Neural crest cell (in vitro differentiated cells): ENCODE measurements at places on chromosomes 7 and 10. TPM values are rescaled to one million over a fixed set of nuclear protein-coding genes. Genes with fewer than 3 reads are reported as not detected.

DNA sequence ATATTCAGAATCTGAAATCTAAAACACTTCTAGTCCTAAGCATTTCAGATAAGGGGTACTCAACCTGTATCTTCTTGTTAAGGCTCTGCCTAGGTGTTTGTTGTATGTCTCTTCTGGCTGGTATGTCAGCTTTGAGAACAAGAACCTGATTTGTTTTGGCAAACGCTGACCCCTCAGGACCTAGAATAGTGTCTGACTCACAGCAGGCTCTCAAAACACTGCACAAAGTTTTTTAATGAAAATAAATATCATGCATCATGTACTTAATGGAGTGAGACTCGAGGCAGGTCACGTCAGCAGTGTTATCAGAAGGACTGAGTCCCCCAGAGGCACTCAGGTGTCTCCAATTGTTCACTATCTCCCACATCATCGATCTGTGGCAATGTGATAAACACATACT, 99.1 kb downstream of the GLI3 start:
- peaks cover 15% of the 10 kb centered on the region for H3K36me3 ChIP-seq
- peaks cover 75% of the 10 kb centered on the region for H3K4me1 ChIP-seq
- no peak overlapping the region for H3K27ac ChIP-seq
- H3K4me3 ChIP-seq = no peak overlapping the region
- no peaks in the 10 kb centered on the region for H3K27me3 ChIP-seq

DNA sequence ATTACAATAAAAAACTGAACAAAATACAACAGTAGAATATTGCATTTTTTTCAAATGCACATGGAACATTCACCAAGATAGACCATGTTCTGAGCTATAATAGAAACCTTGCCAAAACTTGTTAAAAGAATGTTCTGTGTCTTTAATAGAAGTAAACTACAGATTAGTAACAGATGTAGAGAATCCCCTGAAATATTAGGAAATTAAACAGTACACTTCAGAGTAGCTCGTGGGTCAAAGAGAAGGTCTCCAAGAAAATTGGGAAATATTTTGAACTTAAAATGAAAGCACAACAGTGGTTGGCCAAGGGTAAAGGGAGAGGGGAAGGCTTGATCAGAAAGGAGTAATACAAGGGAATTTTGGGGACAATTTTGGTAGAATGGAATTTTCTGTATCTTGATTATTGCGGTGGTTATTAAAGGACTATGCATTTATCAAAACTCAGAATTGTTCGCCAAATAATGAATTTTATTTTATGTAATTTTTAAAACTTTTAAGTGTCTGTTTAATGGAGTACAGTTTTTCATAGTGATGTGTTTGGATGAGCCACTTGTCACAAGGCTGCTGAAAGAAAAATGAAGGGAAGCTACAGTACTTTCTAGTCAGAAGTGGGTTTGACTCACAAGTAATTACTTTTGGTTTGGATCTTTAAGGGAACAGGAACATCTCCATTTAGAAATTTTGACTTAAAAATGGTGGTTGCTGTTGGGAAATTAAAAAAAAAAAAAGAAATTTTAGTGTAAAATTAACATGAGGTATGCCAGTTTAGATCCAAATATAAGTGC, 10.2 kb downstream of the PLEKHA8 start:
- no peak overlapping the region for H3K4me3 ChIP-seq
- H3K27me3 ChIP-seq = no peaks in the 10 kb centered on the region
- no peak for DNase-seq
- peaks cover 18% of the 10 kb centered on the region for H3K4me1 ChIP-seq
- H3K27ac ChIP-seq = no peak overlapping the region

DNA sequence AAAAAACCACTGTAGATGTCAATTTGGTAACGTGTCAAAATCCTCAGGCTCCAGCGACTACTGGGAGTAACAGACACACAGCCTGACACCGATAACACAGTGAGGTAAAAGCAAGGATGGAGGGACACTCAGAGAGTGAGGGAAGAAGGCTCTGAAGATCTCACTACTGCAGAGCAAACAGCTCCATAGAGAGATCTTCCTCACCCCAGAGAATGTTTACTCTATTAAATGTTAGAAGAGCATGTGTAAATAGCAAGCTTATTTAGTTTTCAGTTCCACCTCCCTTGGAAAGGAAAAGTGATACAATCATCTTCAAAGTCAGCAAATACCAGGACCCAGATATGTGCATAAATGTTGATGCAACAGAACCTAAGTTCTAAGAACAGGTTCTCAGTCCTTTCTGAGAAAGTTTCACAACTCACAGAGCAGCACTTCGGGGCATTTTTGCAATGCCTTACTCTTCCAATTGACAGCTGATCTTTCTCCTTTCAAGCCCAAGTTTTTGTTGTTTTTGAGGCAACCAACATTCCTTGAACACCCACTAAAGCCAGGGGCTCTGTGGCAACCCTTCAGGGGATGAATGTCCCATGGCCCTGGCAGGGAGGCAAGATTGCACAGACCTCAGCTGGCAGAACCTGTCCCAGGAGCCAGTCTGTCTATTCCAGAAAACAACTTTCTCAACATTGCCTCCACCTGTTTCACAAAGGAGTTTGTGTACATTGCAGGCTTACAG, 177.4 kb downstream of the SFMBT2 start:
- H3K36me3 ChIP-seq = peaks cover 18% of the 10 kb centered on the region
- no peak overlapping the region for H3K4me3 ChIP-seq
- no peak for DNase-seq
- peaks cover 23% of the 10 kb centered on the region for H3K4me1 ChIP-seq
- H3K27ac ChIP-seq = no peak overlapping the region

DNA sequence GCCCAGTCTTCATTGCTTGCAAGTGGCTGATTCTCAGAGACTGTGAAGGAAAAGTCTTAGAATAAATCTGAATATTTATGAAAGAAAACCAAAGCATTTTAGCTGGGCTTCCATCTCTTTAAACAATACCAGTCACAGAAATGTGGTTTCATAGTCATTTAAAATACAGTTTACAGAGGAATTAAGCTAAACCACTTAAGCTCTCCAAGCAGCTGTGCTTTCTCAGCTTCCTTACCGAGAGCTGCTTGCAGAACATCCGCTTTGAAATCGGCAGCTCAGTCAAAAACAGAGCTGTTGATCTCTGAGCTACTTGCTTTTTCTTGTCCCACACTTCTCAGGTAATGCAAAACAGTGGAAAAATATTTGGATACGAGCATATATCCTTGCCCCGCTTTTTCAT, 134.5 kb downstream of the DYNC1I1 start:
- no peaks in the 10 kb centered on the region for H3K36me3 ChIP-seq
- DNase-seq = no peak
- H3K27ac ChIP-seq = no peak overlapping the region
- peaks cover 9% of the 10 kb centered on the region for H3K4me1 ChIP-seq

GRCh38 chr10:77669892-77670291, 32.3 kb upstream of the KCNMA1 start:
- no peaks in the 10 kb centered on the region for H3K36me3 ChIP-seq
- no peak overlapping the region for H3K27ac ChIP-seq
- no peak for DNase-seq
- no peak overlapping the region for H3K4me3 ChIP-seq
- H3K27me3 ChIP-seq = peaks cover 18% of the 10 kb centered on the region

DNA sequence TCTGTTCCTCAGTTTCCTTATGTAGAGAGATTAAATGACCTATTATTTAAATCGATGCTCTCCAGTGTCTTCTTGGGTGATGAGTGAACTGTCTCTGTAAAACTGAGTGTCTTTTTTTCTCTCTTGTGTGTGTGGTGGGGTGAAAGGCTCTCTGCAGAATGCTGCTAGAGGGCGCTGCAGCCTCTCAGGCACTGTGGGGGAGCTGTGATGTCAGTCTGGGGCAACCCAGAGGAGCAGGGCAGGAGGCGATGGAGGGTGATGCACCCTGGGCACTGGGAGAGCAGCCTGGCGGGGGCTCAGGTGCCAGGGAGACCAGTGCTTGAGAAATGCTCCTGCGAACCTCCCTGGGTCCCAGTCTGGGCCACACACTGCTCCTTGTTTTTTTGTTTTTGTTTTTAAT, 110.1 kb upstream of the POM121L12 start:
- no peak for DNase-seq
- no peak overlapping the region for H3K4me3 ChIP-seq
- no peaks in the 10 kb centered on the region for H3K36me3 ChIP-seq
- H3K27me3 ChIP-seq = no peaks in the 10 kb centered on the region

GRCh38 chr7:28135315-28135714, 45.3 kb downstream of the JAZF1 start:
- H3K27ac ChIP-seq = no peak overlapping the region
- DNase-seq = no peak

DNA sequence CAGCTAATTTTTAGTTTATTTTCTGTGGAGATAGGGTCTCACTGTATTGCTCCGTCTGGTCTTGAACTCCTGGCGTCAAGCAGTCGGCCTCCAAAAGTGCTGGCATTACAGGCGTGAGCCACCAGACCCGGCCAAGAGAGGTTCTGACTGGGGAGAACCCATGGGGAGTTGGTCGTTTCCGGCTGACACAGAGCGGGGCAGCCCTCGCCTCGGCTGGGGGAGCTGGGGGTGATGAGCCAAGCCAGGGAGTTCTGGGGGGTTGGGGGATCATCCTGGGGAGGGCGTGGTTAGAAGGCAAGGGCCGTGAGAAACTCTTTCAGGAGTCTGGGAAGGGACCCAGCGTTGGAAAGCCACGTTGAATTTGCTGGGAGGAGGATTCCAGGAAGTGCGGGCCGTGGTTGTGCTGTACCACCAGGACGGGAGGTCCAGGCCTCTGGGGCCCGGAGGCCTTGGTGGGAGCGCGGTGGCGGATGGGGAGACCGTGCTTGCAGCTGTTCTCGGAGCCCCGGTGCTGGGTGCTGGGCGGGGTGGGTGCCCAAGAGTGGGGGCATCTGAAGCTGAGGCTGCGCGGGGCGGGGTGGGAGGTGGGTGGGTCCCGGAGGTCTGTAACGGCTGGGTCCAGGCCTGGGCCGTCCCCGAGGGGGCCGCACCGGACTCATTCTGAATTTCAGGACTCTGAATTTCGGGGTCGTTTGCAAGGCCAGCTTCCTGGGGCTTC, 8.4 kb upstream of the ZNF853 start:
- H3K4me3 ChIP-seq = no peak overlapping the region
- H3K27ac ChIP-seq = no peak overlapping the region
- H3K27me3 ChIP-seq = no peaks in the 10 kb centered on the region
- peaks cover 11% of the 10 kb centered on the region for H3K36me3 ChIP-seq

DNA sequence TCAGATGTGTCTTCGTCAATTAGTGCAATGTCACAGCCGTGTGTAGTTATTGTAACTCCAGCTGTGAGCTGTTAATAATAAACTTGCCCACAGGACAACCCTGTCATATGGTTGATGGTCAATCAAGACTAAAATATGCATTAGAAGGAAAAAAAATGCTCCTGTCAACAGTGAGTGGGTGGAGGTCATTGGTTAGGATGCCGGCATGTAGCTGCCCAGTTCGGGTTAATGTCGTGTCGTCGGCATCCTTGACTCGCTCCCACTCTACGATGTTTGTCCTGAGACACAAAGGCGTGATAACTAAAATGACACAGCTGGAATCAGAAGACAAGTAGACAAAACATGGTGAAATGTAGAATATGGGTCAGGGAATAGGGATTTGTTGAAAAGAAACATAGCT, 442.8 kb upstream of the NPVF start:
- H3K4me1 ChIP-seq = peaks cover 65% of the 10 kb centered on the region
- H3K36me3 ChIP-seq = no peaks in the 10 kb centered on the region
- no peak overlapping the region for H3K4me3 ChIP-seq
- no peak overlapping the region for H3K27ac ChIP-seq
- DNase-seq = no peak
- no peaks in the 10 kb centered on the region for H3K27me3 ChIP-seq

GRCh38 chr7:96772139-96772694, 62.6 kb upstream of the SEM1 start:
- no peak overlapping the region for H3K4me3 ChIP-seq
- no peak overlapping the region for H3K27ac ChIP-seq
- H3K4me1 ChIP-seq = peaks cover 7% of the 10 kb centered on the region
- peaks cover 14% of the 10 kb centered on the region for H3K27me3 ChIP-seq

ITGA8 gene
- 0.27 and 0.37 TPM in 2 replicates for total RNA-seq

NANOS1 gene
- 2.8 and 3.0 TPM in 2 replicates for total RNA-seq

NKX2-3 gene
- total RNA-seq = not detected in 2 replicates

SPOCK2 gene
- 1.4 and 1.5 TPM in 2 replicates for total RNA-seq

HMX2 gene
- not detected in 2 replicates for total RNA-seq

SYT15B gene
- 0.12 and 0.16 TPM in 2 replicates for total RNA-seq

ANKRD2 gene
- total RNA-seq = not detected in 2 replicates

SFTPA1 gene
- not detected in 2 replicates for total RNA-seq
